ENCODE measurements at places on chromosomes 5 and 9.

GRCh38 chr5:65790371-65791163 is 68.6 kb downstream of the NLN start:
- DNase-seq, result no peak

GRCh38 chr9:83966209-83966582 is 13.8 kb downstream of the HNRNPK start:
- DNase-seq, result no peak

GRCh38 chr5:145470396-145470979 is 364.7 kb downstream of the PRELID2 start:
- no peak for DNase-seq

- no peak for DNase-seq
Measured at GRCh38 chr5:173733021-173733420, 116.6 kb upstream of the BOD1 start.

DNA sequence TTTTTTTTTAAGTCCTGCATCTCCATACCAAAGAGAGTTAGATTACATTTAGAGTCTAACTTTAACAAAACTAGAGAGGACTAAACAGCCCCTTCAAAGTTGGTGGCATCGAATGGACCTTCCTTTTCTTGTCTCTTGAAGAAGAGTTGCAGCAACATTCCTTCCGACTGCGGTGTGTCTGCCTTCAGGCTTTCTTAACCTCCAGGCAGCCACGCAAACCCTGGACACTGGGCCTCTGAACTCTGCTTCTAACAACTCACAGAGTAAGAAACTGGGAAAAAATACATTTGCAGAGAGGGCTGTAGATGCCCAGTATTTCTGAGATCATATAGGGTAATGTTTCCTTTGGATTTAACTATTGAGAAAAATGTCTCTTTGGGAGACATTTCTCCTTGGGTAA is 120.5 kb upstream of the MAST4 start:
- no peak for DNase-seq

- no peak for DNase-seq
Measured at GRCh38 chr9:121745396-121745695, 93.9 kb downstream of the DAB2IP start.

DNA sequence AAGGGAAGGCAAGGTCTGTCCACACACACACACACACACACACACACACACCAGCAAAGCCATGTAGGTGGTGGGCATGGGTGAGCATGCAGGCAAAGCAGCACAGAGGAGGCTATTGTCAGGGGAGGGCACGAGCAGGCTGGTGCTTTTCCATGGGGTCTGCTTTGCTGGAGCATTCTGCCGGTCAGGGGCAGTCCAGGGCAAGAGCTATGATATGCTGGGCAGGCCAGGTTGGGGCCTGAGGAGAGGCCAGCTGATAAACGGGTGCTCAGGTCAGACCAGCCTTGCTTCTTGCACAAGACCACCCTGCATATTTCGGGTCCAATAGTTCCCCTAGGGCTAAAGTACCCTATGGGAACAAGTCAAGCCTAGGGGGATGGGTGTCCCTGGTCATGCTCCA is 253.9 kb upstream of the DMAC1 start:
- no peak for DNase-seq

DNA sequence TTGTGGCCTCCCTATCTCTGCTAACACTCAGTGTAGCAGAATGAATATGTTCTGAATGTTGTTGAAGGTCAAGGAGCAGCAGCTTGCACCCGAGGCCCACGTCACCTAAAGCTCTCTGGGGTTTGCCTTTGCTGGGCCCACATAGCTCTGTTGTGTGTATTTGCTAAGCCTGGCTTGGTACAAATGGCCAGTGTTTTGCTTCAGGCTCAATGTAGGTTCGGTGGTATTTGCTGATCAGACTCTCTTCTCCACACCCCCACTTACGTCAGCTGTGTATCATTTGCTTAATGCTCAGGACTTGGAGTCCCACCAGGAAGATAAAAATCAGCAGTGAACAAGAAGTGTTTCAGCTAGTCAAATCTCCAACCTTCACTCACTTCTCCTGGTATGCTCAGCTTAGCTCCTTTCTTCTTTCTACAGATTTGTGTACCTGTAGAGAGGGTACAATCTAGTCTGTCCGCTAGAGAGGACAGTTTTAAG is 4.8 kb upstream of the RFESD start:
- DNase-seq, result no peak
